ENCODE measurements at places on chromosomes 5 and 9.

- peak; percentile 43 for DNase-seq
These were observed 471.9 kb downstream of the MTRR start for GRCh38 chr5:8340739-8341344.

DNA sequence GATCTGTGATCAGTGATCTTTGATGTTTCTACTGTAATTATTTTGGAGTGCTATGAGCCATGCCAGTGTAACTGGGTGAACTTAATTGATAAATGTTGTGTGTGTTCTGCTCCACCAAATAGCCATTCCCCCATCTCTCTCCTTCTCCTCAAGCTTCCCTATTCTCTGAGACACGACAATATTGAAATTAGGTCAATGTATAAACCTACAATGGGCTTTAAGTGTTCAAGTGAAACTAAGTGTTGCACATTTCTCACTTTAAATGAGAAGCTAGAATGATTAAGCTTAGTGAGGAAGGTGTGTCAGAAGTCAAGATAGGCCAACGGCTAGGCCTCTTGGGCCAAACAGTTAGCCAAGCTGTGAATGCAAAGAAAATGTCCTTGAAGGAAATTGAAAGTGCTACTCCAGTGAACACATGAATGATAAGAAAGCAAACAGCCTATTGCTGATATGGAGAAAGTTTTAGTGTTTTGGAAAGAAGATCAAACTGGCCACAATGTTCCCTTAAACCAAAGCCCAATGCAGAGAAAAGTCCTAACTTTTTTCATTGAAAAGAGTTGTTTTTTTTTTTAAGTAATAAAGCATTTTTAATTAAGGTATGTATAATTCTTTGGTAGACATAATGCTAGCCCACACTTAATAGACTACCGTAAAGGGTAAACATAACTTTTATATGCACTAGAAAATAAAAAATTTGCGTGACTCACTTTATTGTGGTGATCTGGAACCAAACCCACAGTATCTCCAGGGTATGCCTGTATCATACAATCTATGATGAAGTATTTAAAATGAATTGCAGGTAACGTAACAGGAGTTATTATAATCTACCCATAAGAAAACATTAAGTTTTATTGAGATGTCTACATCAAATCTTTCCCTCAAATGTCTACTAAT, 42.5 kb upstream of the ALDH1A1 start:
- DNase-seq = no peak

DNA sequence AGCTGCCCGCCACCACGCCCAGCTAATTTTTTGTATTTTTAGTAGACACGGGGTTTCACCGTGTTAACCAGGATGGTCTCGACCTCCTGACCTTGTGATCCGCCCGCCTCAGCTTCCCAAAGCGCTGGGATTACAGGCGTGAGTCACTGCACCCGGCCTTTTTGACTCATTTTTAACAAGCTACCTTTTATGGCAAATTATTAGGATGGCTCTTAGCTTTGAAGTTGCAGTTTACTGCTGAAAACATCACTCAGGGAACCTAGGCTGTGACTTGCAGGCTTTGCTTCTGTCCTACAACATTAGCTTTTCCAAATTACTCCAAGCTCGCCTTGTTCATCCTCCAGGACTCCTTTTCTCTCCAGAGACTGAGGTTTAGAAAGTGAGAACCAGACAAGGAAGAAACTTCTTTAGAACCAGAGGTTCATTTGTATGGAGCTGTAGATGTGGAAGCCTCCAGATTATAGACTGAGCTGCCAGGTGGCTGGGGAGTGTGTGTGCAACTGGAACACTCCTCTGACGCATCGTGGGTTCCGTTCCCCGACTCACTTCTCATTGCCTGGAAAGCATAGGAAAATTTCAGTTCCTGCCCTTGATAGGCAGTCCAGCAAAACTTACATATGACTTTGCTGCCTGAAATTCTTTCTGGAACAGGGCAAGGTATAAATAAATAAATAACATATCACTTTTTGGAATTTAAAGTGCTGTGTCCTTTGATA, 23.8 kb upstream of the SPTAN1 start:
- no peak for DNase-seq

DNA sequence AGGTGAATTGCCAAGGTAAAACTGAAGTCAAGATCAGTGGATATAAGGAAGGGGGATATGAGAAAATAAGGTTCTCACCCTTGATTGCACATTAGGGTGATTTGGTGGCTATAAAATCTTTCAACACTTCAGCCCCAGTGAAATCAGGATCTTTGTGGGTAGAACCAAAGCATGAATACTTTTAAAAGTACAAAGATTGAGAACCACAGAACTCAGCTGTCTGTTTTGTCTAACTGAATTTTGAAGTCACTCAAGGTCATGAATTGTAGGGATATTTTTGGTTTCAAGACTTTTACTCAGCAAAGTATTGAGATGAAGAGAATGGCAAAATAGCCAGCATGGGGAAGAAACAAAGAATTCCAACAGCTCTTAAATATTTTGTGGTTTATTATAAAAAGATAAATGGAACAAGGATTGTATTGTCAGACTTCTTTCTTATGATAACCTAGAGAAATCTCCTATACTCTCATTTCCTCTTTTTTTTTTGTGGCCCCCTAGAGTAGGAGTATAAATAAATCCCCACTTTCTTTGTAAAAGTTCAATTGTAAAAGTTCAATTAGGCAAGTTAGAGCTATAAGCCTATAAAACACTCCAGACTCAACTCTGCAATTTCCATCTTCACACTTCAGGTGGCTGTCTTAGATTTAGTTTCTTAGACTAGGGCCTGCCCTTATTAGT, 272.9 kb downstream of the PDE4D start:
- peak; percentile 8 for DNase-seq

DNA sequence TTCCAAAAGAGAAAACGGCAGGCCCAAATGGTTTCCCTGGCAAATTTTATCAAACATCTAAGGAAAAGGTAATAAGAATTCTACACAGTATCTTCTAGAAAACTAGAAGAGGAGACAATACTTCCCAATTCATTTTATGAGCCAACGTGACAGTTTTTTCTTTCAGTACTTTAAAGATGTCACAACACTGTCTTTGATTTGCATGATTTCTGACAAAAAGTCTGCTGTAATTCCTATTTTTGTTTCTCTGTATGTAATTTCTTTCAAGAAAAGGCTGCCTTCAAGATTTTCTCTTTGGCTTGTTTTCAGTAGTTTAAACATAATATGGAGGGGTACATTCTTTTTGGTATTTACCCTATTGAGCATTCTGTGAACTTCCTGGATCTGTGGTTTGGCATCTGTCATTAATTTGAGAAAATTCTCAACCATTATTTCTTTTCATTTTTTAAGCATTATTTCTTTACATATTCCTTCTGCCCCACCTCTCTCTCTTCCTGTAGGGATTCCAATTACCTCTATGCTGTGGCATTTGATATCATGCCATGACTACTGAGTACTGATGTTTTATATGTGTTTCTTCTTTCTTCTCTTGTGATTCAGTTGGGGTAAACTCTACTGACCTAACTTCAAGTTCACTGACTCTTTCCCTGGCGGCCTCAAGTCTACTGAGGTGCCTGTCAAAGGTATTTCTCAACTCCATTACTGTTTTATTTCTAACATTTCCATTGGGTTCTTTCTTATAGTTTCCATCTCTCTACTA, 32.2 kb downstream of the ANKS6 start:
- no peak for DNase-seq

DNA sequence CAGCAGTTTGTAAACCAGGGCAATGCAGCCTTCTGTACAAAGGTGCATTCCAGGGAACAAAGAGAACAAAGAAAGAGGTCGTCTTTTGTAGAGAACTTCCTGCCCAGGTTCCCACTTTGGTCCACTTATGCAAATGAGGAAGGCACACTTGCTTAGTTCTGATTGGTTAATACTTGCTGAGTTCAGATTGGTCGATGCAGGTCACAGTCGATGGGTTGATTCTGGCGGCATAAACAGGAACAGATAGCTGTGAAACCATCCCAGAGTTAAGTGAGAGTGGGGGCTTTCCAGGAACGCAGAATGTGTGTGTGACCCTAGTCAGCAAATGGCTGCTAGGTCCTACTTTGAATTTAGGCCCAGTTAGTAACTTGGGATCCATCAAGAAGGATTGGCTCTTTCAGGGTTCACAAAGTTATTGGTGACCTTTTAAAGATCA, 1.8 kb upstream of the ADAMTS13 start:
- no peak for DNase-seq

DNA sequence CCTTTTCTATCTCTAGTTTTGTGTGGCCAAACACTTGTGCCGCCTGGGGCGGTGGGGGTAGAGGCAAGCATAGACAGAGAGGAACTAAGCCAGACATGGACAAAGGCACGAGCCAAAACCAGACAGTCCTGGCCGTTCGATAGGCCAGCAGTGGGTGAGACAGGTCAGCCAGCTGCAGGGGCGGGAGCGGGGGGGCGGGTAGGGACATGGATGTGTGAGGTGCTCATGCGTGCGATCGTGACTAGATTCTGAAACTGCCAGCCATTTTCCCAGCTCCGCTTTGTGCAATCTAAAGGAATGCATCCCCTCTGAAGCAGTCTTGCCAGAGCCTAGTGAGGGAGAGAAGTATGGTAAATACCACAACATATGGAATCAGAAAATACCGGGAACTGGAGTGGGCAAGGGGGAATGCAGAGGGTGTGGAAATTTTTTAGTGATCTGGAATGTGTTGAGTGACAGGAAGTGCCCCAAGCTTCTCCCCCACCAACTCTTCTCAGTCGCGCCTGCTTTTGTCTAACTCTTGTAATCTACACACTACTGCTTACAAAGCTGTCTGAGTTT, 111.9 kb downstream of the NR6A1 start:
- DNase-seq = peak; percentile 92

DNA sequence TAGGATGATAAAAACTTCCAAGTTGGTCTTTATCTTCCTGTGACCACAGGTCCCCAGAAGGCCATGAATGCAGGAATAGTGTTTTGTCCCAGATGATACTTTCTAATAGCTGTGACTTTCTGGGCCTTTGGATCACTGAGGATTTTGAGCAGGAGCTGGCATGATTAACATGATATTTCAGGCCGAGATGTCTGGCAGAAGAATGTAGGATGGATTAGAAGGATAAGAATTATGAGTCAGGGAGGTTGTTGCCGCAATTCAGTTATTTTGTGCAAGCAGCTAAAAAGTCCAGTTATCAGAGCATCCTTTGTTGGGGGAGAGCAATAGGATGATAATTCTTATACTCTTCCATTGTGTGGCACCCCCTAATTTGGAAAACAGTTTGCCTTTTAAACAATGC, 189.7 kb downstream of the PSAT1 start:
- DNase-seq = no peak

All from AG08395 (cell line).